ENCODE measurements at places on chromosomes 12 and 14. TPM values are rescaled to one million over a fixed set of nuclear protein-coding genes. Genes with fewer than 3 reads are reported as not detected.

The AHNAK2 gene
- total RNA-seq: 34.2 TPM

The TEX22 gene
- total RNA-seq: 1.1 TPM

The CDKN3 gene
- 4.1 TPM for total RNA-seq

The RHEBL1 gene
- total RNA-seq: 3.3 TPM

The RNASE1 gene
- total RNA-seq: not detected

The SLC38A2 gene
- 173 TPM for total RNA-seq

The GPR84 gene
- total RNA-seq: 0.73 TPM

The CLEC6A gene
- total RNA-seq: not detected

- ATAC-seq: peak; percentile 79
Measured at GRCh38 chr12:53232646-53233461, 845 bp upstream of the RARG start.

GRCh38 chr14:22047115-22047514 lies 373.5 kb upstream of the OR4E1 start:
- no peak for ATAC-seq

DNA sequence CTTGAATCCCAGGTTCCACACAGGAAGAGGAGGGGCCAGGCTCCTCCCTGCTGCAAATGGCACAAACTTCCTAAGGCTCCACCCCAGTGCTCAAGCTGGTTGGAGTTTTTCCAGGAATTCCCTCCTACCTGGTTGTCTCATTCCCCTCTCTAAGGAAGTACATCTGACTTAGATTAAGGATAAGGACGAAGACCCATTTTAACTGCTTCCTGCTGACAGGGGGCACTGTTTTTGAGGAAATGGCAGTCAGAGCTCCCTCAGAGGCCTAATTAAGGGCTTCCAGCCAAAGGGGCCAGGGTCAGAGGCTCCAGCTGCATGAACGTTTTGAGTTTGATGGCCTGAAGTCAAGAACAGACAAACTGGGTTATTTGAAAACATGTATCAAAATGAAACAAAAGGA lies 1084.7 kb downstream of the SLC6A15 start:
- no peak for ATAC-seq

- ATAC-seq: peak; percentile 81
Measured at GRCh38 chr14:57319636-57320192, 50.9 kb downstream of the AP5M1 start.

GRCh38 chr14:98114946-98115345 lies 1157.1 kb downstream of the BCL11B start:
- ATAC-seq: no peak

- ATAC-seq: no peak
Measured at GRCh38 chr12:65084579-65084978, 36.5 kb downstream of the WIF1 start.
